Calu3 (cell line): ENCODE measurements at places on chromosomes 7 and 10. TPM values are rescaled to one million over a fixed set of nuclear protein-coding genes. Genes with fewer than 3 reads are reported as not detected.

DNA sequence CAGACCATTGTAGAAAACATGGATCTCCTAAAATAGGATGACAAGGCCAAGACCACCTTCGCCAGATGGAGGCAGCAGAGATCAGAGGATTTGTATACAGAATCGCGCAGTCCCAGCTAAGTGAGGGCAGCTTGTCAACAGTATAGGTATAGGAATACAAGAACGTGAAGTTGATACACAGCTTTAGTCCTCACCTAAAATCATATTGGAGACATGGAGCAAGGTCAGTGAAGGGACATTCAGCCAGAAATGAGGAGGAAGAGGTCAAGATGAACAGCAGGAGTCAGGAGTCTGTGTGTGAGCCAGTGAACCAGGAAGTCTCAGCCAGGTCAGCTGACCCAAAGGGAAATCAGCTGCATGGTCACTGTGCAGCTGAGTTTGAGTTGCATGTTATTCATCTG lies 263.4 kb upstream of the PRKCQ start:
- no peak for DNase-seq

- no peak for DNase-seq
Measured at GRCh38 chr7:13860734-13861133, 128.7 kb downstream of the ETV1 start.

DNA sequence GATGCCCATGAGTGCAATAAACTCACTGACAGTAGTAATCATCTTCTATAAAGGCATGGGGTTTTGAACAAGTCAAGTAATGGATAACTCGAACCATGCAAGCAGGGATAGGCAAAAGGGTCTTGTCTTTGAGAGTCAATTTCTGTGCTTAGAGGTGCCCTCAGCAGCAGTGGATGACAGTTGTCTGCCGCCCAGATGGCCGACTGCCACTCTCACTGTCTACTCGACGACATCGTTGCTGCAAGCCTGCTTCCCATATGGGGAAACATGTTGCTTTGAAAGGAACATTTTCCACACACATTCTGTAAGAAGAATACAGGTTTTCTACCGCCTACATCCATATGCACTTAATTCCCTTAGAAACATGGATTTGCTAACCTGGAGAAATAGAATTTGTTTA lies 236.3 kb upstream of the DKK1 start:
- no peak for DNase-seq

- DNase-seq, result no peak
Measured at GRCh38 chr7:30935569-30935877, 23.9 kb downstream of the AQP1 start.

GRCh38 chr10:76962851-76963250 lies 674.8 kb downstream of the KCNMA1 start:
- no peak for DNase-seq

Gene EIF5AL1
- total RNA-seq, result 0.19 and 0.20 TPM in 2 replicates

DNA sequence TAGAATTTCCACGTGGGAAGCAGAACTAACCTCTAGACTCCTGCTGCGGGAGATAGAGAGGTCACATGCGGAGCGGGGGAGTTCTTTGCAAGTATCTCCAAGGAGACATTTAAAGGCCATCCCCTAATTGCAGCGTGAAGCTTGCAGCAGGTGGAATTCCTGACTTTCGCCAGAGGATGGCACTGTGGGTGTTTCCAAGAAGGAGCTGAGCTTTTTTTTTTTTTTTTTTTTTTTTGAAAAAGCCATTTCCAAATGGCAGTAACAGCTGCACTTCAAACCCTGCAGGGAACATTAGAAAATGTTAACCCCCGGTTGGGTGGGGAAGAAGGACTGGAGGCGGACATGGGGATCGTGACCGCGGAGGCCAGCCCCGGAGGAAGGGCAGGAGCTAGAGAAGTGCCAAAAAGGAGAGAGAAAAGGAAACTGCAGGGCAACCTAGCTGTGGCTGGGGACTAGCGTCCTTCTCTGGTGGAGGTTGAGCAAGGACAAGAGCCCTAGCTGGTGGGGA lies 487.7 kb downstream of the TYW1 start:
- DNase-seq, result peak; percentile 22

Gene CYP2C19
- 3.6 and 4.5 TPM in 2 replicates for total RNA-seq

GRCh38 chr7:149422162-149422913 lies 38.5 kb downstream of the ZNF777 start:
- DNase-seq, result peak; percentile 86

- no peak for DNase-seq
Measured at GRCh38 chr10:110625951-110626855, 17.9 kb upstream of the RBM20 start.

DNA sequence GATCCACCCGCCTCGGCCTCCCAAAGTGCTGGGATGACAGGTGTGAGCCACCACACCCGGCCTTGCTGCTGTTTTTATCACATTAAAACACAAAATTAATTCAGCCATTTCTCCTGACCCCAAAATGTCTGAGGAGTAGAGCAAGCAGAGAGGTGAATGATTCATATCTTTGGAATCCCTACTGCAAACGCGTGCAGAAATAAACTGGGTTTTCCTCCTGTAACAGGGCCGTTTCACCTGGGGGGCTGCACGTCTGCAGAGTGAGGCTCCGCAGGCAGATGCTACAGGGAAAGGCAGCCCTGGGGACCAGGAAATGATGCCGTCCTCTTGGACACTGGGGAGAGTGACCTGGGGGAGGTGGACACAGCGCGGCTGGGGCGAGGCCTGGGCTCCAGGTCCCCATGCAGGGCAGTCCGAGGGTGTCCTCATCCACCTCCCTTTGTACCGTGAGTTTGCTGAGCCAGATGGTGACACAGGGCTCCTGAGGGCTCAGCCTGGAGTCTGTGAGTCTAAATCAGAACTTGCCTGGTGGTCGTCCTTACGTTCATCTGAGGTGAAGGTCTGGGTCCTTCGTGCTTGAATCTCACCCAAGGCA lies 41.9 kb downstream of the PDGFA start:
- peak; percentile 38 for DNase-seq

DNA sequence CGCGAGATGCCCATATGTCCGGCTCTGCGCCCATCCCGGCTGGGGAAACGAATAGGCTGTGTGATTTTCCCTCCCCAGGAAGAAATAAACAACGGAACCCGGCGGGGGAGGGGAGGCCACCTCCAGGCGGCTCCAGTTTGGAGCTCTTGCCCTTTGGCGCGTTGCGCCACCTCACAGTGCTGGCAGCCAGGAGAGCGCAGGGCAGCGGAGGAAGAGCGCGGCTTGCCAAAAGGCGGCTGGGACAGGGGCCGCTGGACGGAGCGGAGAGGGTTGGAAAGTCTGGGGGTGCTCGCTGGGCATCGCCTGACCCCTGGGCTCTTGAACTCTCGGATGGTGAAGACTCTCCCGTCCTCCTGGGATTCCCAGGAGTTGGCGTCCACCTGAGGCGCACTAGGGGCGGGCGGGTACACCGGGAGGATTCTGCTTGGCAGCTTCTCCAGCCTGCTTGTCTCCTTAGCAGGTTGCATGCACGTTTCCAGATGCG lies 5.3 kb upstream of the NEUROG3 start:
- no peak for DNase-seq

GRCh38 chr10:86349474-86349873 lies 17.1 kb downstream of the GRID1 start:
- DNase-seq, result no peak

Gene WEE2
- total RNA-seq, result not detected in 2 replicates

DNA sequence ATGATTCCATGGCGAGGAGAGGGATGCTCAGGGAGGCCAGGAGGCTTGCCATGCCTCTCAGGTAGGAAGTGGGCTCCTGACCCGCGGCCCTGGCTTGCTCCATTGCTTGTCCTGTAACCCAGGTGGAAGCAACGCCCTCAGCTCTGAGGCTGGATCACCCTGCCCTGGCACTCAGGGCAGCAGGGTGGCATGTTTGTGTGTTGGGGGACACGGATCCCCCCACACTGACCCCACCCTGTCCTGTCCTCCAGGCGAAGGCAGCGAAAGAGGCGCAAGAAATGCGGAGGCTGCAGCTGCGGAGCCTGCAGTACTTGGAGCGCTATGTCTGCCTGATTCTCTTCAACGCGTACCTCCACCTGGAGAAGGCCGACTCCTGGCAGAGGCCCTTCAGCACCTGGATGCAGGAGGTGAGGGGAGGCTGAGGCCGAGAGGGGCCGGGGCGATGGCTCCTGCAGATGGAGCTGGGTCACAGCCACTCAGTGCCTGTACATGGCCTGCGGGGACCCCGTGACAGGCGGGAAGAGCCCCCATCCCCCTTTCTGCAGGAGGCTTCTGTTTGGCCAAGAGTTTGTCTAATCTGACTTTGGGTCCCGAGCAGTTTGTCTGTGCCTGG lies 38.3 kb downstream of the PRF1 start:
- DNase-seq, result no peak

Gene ZNF425
- total RNA-seq, result 1.0 and 1.5 TPM in 2 replicates

Gene FOXP2
- 1.6 and 2.5 TPM in 2 replicates for total RNA-seq

Gene SEMA3A
- 20.2 and 24.3 TPM in 2 replicates for total RNA-seq

Gene PCDH15
- not detected in 2 replicates for total RNA-seq

Gene SRRM3
- total RNA-seq, result 0.21 TPM in 1 of 2 replicates, not detected in the other
